ENCODE measurements at places on chromosomes 5 and 9.

- no peak for DNase-seq
Measured at GRCh38 chr9:30103647-30104394, 2280.6 kb upstream of the ACO1 start.

- no peak for DNase-seq
Measured at GRCh38 chr5:5598547-5599113, 176.2 kb downstream of the ICE1 start.

- no peak for DNase-seq
Measured at GRCh38 chr5:173237143-173237874, 2.3 kb upstream of the NKX2-5 start.

DNA sequence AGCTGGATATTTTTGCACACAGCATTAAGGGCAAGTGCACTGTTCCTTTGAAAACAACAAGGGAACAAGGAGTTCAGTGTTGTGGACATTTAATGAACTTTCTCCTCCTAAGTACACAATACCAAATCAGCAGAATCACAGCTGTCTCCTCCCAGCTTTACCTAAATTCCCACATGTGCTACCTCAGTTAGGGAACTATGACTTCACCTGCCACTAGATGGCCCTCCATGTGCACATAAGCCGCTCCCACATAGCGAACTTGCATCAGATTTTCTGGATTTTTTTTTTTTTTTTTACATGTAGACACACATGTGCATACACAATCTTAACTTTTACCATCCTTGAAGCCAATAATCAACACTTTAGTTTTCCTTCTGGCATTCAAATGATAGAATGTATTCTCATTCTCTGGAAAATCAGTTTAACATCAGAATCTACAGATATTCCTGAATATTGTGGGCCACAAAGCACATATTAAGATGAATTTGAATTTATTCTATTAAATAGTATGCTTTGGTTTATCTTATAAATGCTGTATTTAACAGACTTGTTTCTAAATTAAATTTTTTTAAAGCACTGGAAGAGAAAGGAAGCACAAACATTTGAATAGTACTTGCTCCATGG is 123.6 kb downstream of the PALM2AKAP2 start:
- peak; percentile 59 for DNase-seq

DNA sequence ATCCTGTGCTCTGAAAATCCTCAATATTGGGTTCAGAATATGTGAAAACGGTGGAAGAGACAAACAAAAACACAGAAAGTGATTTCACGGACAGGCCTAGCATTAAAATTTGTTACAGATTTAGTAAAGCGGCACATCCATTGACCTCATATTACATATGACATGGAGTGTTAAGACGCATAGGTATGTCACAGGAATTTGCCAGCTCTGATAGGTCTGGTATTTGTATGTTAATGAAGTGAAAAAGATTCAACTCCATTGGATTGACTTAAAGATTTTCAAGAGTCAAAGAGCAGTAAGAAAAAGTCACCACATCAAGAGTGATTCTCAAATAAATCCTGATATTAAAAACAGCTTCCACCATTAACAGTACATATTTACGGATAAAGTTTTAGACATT is 396.5 kb upstream of the SEMA6A start:
- no peak for DNase-seq

DNA sequence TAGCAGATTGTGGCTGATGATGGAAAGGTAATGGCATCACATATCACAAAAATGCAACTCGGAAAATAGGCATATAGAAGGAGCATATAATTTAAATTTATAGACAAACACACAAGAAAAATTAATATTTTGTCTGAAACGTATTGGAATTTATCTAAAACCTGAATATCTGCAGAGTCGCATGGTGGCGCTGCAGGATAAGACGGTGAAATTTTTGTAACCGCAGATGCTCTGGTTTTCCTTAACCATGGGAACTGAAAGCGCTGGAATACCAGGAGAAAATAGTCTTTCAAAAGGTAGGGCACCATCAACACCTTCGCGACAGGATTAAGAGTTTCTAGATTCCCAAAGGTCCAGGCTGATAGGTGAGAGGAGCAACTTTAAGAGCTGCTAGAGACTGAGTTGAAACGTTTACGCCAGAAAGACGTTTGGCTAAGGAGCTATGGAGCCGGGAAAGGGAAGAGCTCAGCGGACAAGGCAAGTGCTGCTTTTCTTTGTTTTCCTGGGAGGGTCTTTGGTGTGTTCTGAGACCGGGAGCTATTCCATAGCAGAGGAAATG is 11.0 kb upstream of the PCDHB15 start:
- DNase-seq, result no peak

GRCh38 chr5:154159343-154159742 is 31.2 kb upstream of the GALNT10 start:
- no peak for DNase-seq

GRCh38 chr5:178839319-178839704 is 20.4 kb upstream of the ZNF354B start:
- DNase-seq, result no peak

- no peak for DNase-seq
Measured at GRCh38 chr9:14057368-14058324, 256.3 kb downstream of the NFIB start.

GRCh38 chr5:149422366-149423048 is 43.4 kb upstream of the IL17B start:
- no peak for DNase-seq

GRCh38 chr9:14746626-14747025 is 24.1 kb upstream of the CER1 start:
- no peak for DNase-seq

DNA sequence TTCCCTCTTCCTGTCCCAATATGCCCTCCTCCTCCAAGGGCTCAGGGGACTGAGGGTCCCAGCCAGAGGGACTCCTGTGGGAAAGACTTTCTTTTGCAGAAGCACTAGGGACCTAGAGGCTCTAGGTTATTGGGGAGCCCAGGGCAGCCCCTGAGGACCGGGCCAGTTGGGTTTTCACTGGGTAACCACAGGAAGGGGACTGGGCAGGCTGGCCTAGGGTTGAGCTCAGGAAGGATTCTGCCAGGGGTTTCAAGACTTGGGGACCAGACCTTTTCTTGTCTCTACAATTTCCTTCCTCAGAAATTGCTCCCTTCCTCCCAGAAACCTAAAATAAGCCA is 24.4 kb upstream of the HMCN2 start:
- DNase-seq, result no peak

DNA sequence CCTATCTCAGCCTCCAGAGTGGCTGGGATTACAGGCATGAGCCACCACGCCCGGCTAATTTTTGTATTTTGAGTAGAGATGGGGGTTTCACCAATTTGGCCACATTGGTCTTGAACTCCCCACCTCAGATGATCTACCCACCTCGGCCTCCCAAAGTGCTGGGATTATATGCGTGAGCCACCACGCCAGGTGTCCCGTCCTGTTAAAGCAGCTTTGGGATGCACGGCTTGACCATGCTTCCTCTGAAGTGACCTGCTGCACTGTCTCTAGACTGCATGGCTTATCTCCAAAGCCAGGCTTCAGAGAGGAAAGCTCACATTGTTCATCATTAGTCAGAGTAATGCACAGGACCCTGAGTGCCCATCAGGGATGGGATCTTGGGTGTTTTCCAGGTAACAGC is 45.4 kb downstream of the SEMA4D start:
- DNase-seq, result no peak

DNA sequence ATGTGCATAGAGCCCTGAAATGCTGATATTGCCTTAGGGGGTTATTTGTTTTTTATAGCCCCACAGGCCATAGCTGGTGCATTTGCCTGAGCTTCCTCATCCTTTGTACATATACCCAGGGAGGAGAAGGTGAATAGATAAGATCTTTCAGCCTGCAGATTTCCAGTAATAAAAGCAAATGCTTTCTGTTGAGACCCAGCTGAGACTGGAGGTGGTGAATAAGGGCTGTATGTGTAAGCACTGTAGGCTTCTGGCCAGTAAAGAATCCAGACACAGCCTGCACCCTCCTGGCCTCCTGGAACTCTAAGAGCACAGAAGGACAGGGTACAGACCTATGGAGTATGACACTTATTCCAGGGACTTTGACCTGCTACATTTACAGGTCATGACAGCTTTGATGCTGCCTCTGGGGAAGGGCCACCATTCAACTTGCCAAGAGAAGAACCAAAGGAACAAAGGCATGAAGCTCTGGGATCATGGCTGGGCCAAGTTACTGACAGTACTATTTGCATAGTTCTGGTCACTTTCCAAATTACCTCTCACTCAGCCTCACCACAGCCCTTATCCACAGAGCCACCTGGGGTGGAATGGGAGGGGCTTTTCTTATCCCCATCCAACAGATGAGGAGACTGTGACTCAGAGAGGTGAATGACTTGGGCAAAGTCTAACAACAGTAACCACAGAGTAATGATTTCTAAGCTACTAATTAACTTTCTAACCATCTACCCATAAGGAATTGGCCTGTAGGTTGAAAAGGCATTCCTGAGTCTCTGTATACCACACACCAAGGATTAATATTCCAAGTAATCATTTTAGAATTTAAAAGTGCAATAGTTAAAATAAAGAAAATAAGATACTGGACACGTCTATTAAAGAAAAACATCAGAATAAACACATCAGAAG is 604.5 kb upstream of the KLF4 start:
- no peak for DNase-seq

DNA sequence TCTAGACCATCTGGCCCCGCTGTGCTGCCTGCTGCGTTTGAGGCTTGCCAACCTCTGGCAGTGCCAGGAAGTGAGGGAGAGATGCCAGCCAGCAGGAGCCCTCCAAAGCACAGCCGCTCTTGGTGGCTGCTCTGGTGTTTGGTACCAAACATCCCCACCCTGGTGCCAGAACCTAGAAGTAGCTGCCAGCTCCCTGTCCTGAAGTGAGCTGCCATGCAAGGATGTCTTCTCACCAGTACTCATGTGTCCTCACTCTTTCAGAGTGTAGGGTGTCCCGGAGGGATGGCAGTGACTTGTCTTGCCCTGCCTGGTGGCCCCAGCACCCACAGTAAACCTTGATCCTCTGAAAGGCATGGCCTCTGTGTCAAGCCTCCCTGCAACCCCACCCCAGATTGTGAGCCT is 43.4 kb downstream of the AMBP start:
- no peak for DNase-seq

DNA sequence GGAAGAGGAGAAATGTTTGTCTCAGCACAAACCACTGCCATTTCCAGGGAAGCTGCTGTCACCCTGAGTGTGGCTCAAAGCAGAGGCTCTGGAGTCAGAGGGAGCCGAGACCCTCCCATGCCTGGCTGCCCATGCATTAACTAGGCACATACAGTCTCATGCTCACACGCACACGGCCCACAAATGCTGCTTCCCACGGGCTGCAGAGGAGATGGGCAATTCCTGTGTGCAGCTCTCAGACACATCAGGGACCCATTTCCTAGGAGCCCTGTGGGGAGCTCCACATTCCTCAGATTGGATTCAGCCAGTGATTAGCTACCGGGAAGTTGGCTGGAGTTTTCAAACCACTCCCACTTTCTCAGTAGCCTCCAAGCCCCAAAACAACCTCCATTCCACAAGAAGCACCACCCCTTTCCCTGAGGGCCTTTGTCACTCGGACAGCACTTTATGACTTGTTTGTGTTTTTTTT is 9.1 kb upstream of the PTGES start:
- DNase-seq, result no peak

GRCh38 chr5:85049020-85049419 is 664.3 kb upstream of the EDIL3 start:
- no peak for DNase-seq

DNA sequence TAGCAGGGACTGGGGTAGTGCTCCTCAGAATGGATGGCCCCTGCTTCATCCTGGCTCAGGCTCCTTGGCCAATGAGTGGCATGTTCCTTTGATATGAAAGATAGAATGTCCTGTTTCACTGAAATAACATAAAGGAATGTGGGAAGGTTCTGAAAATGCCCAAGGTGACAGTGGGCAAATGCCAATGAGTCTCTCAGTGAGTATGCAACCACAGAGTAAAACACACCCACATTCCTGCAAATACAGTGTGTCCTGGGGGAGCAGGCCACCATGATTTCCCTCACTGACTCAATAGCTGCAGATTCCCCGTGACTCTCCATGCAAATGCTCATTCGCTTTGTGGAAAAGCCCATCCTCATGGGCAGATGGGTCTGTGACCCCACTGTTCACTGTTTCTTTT is 36.4 kb downstream of the ZNF366 start:
- no peak for DNase-seq

DNA sequence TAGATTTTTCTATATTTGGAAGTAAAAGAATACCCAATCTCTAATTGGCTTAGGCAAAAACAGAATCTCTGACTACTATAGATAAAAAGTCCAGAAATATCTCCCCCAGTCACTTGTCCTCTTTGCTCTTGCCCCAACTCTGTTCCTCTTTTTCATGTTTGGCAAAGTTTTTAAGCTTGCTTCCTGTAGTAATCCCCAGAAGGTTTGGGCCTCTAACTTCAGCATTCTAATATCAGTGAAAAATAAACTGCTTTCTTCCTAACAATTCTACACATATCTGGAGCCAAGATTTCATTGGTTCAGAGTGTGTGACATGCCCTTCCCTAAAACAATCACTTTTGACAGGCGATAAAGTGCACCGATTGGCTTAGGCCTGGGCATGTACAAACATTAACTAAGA is 1680.3 kb downstream of the MAT2B start:
- no peak for DNase-seq

GRCh38 chr5:75640826-75641225 is 29.6 kb downstream of the ANKDD1B start:
- no peak for DNase-seq

GRCh38 chr5:133373121-133373870 is 239.0 kb downstream of the FSTL4 start:
- no peak for DNase-seq

DNA sequence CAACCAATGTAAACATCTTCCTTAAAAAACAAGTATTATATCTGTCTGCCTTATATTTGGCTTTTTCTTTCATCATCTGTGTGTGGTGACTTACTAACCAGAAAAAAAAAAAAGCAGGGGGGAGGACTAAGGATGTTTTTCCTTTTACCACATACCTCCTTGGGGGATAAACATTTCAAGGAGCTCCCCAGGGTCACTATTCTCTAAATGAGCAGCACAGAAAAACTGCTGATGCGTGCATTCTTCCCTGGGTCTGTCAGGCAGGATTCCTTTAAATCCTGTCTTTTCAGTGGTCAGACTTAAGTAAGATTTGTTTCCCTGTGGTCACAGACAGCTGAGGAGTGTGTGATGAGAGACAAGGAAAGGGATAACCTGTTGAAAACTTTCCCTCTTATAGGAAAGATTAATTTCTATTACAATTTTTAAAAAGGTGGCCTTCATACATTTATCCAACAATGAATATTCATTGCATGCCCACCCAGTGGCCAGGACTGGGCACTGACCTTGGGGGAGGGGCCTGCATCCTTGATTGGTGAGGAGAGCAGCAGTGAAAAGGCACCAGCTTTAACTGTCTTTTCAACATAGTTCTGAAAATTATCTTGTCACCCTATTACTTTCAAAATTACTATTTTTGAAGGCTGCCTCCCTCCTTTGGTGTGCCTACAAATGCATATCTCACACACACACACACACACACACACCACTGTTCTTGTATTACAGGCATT is 123.1 kb downstream of the TLE4 start:
- no peak for DNase-seq

- DNase-seq, result no peak
Measured at GRCh38 chr9:21415493-21416267, 6.8 kb downstream of the IFNA8 start.

- peak; percentile 91 for DNase-seq
Measured at GRCh38 chr9:75615284-75615683, 275.2 kb upstream of the PCSK5 start.

- DNase-seq, result no peak
Measured at GRCh38 chr9:20511686-20512085, 110.6 kb downstream of the MLLT3 start.

All from NCI-H2029 treated with DMSO at 0.1 percent for 48 hours (cell line).